ENCODE measurements at places on chromosomes 4 and X.

GRCh38 chr4:20378181-20378580, 126.5 kb downstream of the SLIT2 start:
- DNase-seq, result no peak

GRCh38 chrX:85828771-85829170, 218.6 kb downstream of the CHM start:
- no peak for DNase-seq

GRCh38 chrX:131216828-131217227, 72.3 kb downstream of the IGSF1 start:
- DNase-seq, result no peak

- no peak for DNase-seq
Observed at GRCh38 chr4:131447883-131448282, 1701.2 kb upstream of the PCDH10 start.

GRCh38 chr4:53094040-53094439, 231.9 kb downstream of the RASL11B start:
- no peak for DNase-seq

DNA sequence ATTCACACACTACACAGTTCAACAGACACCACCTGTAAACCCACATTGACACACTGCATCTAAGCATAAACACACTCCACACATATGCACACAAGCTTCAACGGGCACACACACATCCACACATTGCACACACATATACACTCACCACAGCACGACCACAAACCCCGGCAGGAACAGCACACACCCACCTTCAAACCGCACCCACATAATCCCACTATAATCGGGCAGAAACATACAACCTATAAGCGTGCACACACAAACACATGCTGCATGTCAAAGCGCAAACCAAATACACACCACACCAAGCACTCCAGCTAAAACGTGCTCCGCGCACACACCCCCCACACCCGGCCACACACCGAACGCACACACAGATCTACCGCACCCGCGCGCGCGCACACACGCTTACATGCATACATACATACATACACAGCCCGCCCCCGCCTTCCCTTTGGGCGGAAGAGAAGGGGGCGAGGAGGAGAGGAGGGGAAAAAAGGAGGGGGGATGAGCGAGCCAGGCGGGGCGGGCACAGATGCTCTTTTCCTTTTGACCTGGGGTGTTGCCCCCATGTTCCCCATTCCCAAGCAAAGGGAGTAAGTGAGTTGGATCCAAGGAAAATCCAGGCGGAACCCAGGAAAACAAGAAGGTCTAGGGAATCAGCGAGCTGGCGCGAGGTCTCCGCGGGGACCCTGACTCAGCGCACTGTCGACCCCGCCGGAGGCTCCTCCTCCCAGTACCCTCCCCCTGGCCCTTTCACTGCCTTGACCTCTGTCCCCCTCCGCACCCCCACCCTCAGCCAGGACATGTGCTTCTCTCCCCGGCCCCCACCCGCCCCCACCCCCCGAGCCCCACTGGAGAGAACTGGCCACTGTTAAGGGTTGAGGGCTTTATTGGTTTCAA, 9.9 kb downstream of the ARHGAP36 start:
- DNase-seq, result no peak

DNA sequence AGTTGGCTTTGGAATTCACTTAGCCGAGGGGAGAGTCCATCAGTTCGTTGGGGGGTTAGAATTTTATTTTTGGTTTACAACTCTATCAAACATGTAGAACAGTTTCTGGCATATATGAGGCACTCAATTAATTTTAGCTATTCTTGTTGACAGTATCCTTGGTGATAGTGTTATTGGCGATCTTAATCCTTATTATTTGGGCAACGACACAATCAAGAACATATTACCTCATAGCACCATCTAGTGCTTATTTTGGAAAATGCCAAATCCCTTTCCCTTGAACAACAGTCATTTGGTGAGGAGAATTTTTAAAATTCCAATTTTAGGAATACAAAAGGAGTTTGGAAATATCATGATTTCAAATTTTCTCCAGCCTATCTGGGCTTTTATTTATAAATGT, 17.9 kb upstream of the PGRMC1 start:
- no peak for DNase-seq

DNA sequence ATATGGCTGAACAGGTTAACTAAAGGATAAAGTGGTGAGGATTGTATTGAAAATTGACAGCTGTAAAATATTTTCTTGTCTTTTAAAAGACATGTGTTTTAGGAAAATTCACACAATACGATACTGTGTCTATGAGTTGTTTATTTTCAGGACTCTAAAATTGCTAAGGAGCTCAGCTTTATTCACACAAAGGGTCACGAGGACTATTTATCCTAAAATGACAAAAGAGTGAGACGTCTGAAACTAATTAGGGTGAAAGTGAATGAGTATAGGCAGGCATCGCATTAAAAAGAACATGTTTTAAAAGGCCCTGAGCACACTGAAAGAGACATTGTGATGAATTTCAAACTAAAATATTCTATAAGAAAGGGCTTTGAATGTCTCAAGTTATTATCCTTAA, 304.7 kb downstream of the SH2D1A start:
- no peak for DNase-seq

DNA sequence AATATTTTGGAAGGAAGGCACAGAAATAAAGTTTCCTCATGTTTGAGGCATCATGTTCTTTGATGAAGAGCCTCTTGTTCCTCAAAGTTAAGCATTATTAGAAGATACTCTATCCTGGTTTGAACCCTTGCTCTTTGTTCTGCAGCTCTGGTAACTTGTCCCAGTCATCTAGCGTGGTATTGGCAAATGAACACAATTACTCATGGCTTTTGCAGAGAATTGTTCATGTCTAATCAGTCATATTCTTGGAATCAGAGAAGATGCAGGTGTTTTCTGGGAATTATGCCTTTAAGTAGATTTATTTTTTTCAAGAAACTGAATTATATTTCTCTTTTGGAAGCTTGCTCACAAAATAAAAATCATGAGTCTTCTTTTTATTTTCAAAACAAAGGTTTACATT, 52.9 kb upstream of the HPGDS start:
- no peak for DNase-seq

- DNase-seq, result no peak
Observed at GRCh38 chr4:24464566-24464965, 119.8 kb downstream of the DHX15 start.

GRCh38 chrX:135931644-135932487, 38.4 kb downstream of the SAGE1 start:
- peak; percentile 33 for DNase-seq

GRCh38 chr4:119135721-119136121, at the start of gene MYOZ2:
TSS of gene MYOZ2 (plus strand) at chr4:119135832. CDS start at chr4:119136526, 694 bp downstream.
- DNase-seq, result no peak

- DNase-seq, result no peak
Observed at GRCh38 chr4:114874321-114874720, 239.1 kb downstream of the NDST4 start.

- no peak for DNase-seq
Observed at GRCh38 chr4:4820261-4820660, 39.2 kb upstream of the MSX1 start.

DNA sequence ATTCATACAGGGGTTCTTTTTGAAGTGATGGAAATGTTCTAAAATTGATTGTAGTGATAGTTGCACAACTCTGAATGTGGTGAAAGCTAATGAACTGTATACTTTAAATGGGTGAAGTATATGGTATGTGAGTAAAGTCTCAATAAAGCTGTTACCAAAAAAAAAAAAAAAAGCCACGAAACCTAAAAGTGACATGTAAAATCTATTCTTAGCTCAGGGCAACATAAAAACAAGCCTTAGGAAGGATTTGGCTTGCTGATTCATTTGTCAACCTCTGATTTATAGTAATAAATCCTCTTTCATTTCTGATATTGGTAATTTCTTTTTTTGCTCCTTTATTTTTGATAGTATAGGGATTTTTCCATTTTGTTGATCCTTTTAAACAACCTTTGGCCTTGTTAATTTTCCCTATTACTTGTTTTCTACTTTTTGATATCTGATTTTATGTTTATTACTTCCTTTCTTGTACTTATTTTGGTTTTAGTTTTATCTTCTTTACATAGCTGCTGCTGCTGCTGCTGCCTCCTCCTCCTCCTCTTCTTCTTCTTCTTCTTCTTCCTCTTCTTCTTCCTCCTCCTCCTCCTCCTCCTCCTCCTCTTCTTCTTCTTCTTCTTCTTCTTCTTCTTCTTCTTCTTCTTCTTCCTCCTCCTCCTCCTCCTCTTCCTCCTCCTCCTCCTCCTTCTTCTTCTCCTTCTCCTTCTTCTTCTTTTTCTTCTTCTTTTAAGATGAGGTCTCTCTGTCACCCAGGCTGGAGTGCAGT, 79.4 kb downstream of the ADGRG4 start:
- DNase-seq, result no peak

DNA sequence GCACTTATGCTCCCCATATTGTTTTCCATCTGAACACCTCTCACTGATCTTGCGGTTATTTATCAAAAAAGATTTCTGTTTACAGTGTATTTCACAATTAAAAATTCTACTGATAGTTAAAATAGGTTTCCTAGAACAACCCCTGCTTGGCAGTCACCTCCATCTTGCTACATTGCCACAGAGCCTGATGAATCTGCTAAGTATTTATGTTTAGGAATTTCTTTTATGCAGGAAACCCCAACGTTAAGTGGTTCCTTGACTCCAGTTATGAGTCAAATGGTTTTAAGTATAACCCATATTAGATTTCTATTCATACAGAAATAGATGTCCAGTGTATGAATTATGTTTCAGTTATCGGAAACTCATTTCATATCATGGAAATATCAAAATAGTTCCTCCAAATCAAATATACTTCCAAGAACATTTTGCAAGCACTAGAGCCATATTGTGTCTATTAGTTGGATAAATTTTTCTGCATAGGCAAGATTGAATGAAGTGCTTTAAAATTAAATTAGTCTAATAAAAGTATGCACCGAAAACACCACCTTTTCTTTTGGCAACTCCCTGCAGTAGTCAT, 20.6 kb downstream of the GALNT7 start:
- no peak for DNase-seq

GRCh38 chr4:6990661-6991060, 52.5 kb upstream of the TADA2B start:
- DNase-seq, result no peak

DNA sequence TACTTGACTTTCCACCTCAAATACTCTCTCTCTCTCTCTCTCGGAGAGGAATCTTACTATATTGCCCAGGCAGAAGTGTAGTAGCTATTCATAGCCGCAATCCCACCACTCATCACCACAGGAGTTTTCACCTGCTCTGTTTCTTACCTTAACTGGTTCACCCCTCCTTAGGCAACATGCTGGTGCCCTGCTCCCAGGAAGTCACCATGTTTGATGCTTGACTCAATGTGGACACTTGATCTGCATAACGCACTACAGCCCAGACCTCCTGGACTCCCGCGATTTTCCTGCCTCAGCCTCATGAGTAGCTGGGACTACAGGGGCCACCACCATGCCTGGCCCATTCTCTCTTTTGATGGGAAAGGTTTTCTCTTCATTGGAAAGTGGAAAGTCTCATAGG, 271.8 kb downstream of the FBXW7 start:
- no peak for DNase-seq

GRCh38 chr4:93018806-93019205, 715.0 kb downstream of the GRID2 start:
- no peak for DNase-seq

DNA sequence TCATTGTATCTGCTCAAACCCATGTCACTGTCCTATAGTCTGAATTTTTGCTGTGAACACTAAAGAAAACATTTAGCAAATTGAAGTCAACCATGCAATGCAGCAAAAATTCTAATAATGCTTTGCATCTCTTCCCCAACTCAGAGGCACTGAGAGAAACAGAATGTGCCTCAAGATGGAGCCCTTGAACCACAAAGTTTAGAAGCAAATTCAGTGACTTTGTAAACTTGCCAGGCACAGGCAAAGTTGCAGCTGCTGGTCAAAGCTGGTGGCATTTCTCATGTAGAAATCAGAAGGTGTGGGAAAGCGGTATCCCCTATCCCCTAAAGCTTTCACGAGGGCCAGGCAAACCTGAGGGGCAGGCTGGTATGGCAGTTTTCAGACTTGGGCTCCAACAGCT, 121.7 kb upstream of the DIPK2B start:
- DNase-seq, result no peak

DNA sequence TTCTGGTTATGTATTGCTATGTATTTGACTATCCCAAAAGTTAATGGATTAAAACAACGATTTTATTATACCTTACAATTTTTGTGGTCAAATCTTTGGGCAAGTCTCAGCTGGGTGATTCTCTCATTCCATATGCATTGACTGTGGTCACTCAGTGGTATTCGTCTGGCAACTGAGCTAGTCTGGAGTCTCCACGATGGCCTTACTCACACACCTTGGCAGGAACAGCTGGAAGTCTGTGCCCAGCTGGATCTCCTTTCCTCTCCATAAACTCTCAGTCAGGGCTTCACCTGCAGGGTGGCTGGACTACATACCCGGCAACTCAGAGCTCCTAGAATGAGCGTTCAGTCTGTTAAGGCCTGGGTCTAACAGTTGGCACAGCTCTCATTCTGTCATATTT, 141.1 kb upstream of the WDFY3 start:
- DNase-seq, result no peak

DNA sequence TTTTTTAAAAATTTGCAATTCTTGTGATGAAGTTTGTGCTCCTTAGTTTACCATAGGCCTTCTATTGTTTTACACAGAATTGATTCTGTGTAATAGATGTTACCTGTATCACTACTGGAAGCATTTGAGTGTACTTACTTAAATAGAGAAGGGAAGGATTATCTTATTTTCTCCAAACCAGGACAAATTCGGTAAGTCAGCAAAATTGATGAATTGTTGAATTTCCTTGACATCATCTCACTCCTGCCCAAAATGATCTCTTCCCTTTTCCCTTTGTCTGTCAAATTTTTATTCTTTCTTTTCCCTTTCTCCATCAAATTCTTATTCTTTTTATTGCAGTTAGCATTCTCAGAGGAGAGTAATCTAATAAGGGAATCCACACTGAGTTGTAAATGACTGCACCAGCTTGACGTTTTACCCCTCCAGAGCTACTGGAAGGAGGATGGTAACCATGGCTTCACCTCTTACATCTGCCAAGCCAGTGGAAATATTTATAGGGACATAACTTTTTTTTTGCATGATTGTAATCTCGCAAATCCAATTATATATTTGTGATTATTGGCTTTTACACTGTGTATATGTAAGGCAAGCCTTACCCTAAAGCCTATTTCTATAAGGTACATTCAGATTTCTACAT, 42.6 kb upstream of the HAND2 start:
- no peak for DNase-seq

- no peak for DNase-seq
Observed at GRCh38 chrX:111876646-111877045, 665 bp downstream of the TRPC5OS start.

GRCh38 chr4:68461790-68462189, 14.5 kb downstream of the TMPRSS11E start:
- DNase-seq, result no peak

- no peak for DNase-seq
Observed at GRCh38 chr4:5018096-5018495, 1.2 kb downstream of the CYTL1 start.
